MCF 10A (cell line): ENCODE measurements at places on chromosomes 2 and 18. TPM values are rescaled to one million over a fixed set of nuclear protein-coding genes. Genes with fewer than 3 reads are reported as not detected.

NEUROD1 gene
- total RNA-seq = not detected in 2 replicates

SRD5A2 gene
- total RNA-seq = not detected in 2 replicates

LRRC30 gene
- total RNA-seq = not detected in 2 replicates

ERMN gene
- not detected in 2 replicates for total RNA-seq
